ENCODE measurements at places on chromosomes 4 and X.

DNA sequence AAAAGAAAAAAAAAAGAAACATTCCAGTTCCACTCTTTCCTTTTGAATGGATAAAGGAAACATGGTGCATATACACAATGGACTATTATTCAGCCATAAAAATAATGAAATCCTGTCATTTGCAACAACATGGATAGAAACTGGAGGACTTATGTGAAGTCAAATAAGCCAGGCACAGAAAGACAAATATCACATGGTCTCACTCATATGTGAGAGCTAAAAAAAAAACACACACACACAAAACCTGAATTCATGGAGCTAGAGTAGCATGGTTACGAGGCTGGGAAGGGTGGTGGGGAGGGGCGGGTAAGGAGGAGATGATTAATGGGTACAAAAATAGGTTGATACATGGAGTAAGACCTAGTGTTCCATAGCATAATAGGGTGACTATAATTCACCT, 22.4 kb upstream of the SH3KBP1 start:
- DNase-seq, result no peak

GRCh38 chr4:111937368-111937767, 207.9 kb upstream of the FAM241A start:
- DNase-seq, result peak; percentile 33

- DNase-seq, result peak; percentile 93
Observed at GRCh38 chrX:16484338-16484737, 165.6 kb upstream of the S100G start.

GRCh38 chr4:55125087-55125721, at the start of gene KDR:
Gene KDR (minus strand): TSS chr4:55125595. CDS start chr4:55125293, 302 bp downstream.
- peak; percentile 3 for DNase-seq

DNA sequence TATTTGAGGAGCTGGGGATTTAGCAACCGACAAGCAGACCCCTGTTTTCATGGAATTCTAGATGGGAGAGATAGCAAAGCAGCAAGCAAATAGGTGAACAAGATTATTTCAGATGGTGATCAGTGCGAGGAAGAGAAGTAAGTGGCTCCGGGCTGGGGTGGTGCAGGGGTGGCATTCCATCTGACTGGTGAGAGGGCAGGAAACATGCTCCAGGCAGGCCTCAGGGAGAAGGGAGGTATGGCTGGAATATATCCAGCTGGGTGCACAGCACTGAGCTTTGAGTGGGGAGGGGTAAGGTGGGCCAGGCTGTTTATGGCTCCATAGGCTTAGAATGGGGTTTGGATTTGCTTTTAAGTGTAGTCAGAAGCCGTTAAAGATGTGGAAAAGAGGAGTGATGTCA, 21.2 kb downstream of the PTTG2 start:
- DNase-seq, result no peak

All from RPMI7951 (cell line).